ENCODE measurements at places on chromosomes 16 and 17.
A peak's percentile ranks its signal among the peaks of the same experiment; 100 is the strongest.

- DNase-seq = no peak
These were observed 42.3 kb downstream of the RNF112 start for GRCh38 chr17:19453296-19453695.

- peak; percentile 88 for DNase-seq
These were observed at the start of gene ATMIN for GRCh38 chr16:81035398-81035974. Gene ATMIN (plus strand): TSS chr16:81035842. CDS start chr16:81035871, 29 bp downstream.

DNA sequence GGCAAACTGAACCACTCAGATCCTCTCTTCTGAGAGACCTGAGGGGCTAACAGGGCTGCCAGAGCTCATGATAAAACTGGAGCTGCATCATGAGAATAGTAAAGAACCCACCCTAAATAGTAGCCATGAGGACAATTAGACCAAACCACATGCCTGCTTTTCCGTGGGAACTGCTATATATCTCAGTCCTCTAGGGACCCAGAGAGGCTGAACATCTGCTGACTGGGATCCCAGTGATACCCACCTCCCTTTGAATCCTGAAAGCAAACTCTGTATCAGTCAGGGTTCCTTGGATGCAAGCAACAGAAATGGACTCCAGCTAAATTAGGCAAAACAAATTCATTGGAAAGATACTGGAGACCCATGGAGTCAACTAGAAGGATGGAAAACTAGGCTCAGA is 6.5 kb downstream of the MT1X start:
- no peak for DNase-seq

- no peak for DNase-seq
These were observed 1.6 kb downstream of the BFAR start for GRCh38 chr16:14634389-14634725.

- no peak for DNase-seq
These were observed 90.3 kb downstream of the ITFG1 start for GRCh38 chr16:47370536-47370935.

Data from lung (tissue), 17 donors.